ENCODE measurements at places on chromosomes 3 and 15. TPM values are rescaled to one million over a fixed set of nuclear protein-coding genes. Genes with fewer than 3 reads are reported as not detected.

The EFHB gene
- 0.58 TPM for polyA plus RNA-seq

The TMC3 gene
- not detected for polyA plus RNA-seq

The TMEM115 gene
- 47.8 TPM for polyA plus RNA-seq

The CLDN18 gene
- polyA plus RNA-seq, result not detected

The GOLGA6D gene
- 0.02 TPM for polyA plus RNA-seq

The MFAP1 gene
- polyA plus RNA-seq, result 16.5 TPM

The KLHL6 gene
- polyA plus RNA-seq, result not detected

The TPRG1 gene
- polyA plus RNA-seq, result 1.8 TPM

The STAC gene
- polyA plus RNA-seq, result 25.0 TPM

The CFAP20DC gene
- 1.8 TPM for polyA plus RNA-seq

The PRSS50 gene
- polyA plus RNA-seq, result not detected

The GOLGA8R gene
- polyA plus RNA-seq, result 0.86 TPM

The CHRNA7 gene
- 0.80 TPM for polyA plus RNA-seq

The IL17RB gene
- 0.16 TPM for polyA plus RNA-seq

The P2RY14 gene
- not detected for polyA plus RNA-seq

The CYP8B1 gene
- polyA plus RNA-seq, result not detected

The TRIM71 gene
- not detected for polyA plus RNA-seq

The VEPH1 gene
- 11.3 TPM for polyA plus RNA-seq

The EHHADH gene
- polyA plus RNA-seq, result 4.2 TPM

The ANKRD63 gene
- polyA plus RNA-seq, result not detected

The EXD1 gene
- polyA plus RNA-seq, result 0.02 TPM

The C3orf85 gene
- not detected for polyA plus RNA-seq

The MYZAP gene
- polyA plus RNA-seq, result 0.07 TPM

The ADCY5 gene
- 0.21 TPM for polyA plus RNA-seq

The DNAJA4 gene
- polyA plus RNA-seq, result 0.02 TPM

The GOLGA8K gene
- 0.10 TPM for polyA plus RNA-seq

The IL16 gene
- polyA plus RNA-seq, result not detected

The SPTBN5 gene
- polyA plus RNA-seq, result 0.23 TPM

The LMAN1L gene
- 0.02 TPM for polyA plus RNA-seq

All from SK-N-SH (cell line).